T-cell (primary cell): ENCODE measurements at places on chromosomes 1 and 21. TPM values are rescaled to one million over a fixed set of nuclear protein-coding genes. Genes with fewer than 3 reads are reported as not detected.
A peak's percentile ranks its signal among the peaks of the same experiment; 100 is the strongest.

- H3K27ac ChIP-seq = peak overlapping the region; percentile 96
- no peaks in the 10 kb centered on the region for H3K36me3 ChIP-seq
- peak overlapping the region; percentile 49 for H3K4me3 ChIP-seq
- no peak for DNase-seq
Measured at GRCh38 chr1:24641646-24642151, 1.4 kb upstream of the SRRM1 start.

DNA sequence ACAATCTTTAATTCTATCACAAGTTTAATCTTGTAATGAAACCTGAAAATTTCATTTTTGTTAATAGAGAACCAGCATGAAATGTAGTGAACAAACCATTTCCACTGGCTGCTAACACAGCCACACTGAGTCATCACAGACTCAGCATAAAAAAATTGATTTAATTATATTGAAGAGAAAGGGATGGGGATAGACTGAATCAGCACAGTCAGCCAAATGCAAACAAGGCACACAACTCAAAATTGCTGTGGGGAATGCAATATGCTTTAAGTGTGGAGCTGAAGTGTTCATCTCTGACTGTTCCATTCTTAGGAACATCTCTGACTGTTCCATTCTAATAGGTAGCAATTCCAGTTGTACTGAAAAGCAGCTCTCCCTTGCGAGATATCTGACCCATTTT lies 299.8 kb downstream of the MRPL39 start:
- no peak overlapping the region for H3K4me3 ChIP-seq
- H3K27ac ChIP-seq = no peak overlapping the region
- H3K36me3 ChIP-seq = no peaks in the 10 kb centered on the region
- H3K4me1 ChIP-seq = no peaks in the 10 kb centered on the region
- H3K27me3 ChIP-seq = peaks cover 7% of the 10 kb centered on the region

DNA sequence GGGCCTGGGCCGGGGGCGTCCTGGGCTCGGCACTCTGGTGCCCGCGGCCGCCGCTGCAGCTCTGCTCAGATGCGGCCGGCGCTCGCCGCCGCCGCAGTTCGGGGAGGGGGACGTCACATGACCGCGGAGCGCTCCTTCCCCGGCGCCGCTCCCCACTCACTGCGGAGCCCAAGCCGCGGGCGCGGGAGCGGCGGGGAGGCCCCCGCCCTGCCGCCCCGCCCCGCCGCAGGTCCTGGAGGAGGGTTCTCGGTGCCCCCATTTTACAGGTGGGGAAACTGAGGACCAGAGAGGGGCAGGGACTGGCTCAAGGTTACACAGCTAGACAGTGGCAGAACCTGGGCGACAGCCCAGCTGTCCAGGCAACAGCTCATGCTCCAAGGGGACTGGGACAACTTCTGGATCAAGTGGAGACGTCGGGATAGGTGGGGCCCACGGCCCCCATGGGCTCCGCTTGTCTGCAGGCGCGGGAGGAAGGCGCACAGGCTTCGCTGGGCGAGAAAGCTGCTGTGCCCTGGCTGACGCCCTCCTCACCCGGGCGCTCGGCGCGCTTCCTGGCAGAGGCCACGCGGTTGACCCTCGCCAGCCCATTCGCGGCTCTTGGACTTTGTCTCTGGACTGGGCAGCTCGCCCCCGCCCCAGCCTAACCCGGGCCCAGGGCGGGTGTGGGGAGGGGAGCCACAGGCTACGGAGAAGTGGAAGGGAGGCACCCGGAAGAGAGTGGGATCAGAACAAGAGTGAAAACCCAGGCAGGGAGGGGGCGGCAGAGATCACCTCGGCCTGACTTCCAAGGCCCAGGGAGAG lies at the start of gene RAP1GAP:
Gene RAP1GAP (minus strand): TSS at position 100 of the 801 bp plus-strand sequence. CDS start 49,325 bp downstream, outside the sequence.
- peak; percentile 39 for DNase-seq
- peaks cover 56% of the 10 kb centered on the region for H3K27me3 ChIP-seq
- peaks cover 24% of the 10 kb centered on the region for H3K4me1 ChIP-seq
- peak within 1 kb of the TSS; percentile 79 for H3K4me3 ChIP-seq
- H3K27ac ChIP-seq = no peak within 1 kb of the TSS

DNA sequence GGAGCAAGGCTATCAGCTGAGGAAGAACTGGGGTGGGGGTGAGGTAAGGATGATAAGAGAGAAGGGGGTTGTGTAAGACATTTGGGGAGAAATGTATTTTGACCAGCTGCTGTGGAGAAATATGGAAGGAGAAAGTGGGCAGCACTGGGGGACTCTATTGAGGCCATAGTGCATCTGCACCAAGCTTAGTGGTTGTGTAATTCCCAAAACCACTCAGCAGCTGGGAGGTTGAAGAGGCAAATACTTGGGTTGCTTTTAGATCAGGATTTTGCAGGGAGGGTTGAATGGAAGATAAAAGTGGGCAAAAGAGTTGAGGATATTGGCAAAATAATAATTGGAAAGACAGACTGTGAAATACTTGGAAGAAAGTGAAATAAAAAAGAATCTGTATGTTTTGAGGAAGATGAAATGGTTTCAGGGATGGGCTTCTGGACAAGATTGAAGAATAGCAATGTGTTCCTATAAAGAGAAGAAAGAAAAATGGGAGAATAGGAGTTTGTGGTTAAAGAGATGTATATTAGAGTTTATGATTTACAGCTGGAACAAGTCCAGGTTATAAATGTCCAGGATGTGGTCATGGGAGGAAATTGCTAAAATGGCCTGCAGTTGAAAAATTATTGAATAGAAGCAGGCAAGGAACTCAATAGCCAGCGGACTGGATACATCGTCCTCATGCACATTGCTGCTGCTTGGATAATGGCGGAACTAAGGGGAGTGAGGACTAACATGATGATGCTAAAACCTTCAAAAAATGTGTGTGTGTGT lies 162.7 kb downstream of the DNM3 start:
- H3K4me1 ChIP-seq = no peaks in the 10 kb centered on the region
- no peak overlapping the region for H3K27ac ChIP-seq
- no peaks in the 10 kb centered on the region for H3K36me3 ChIP-seq
- H3K4me3 ChIP-seq = no peak overlapping the region
- H3K27me3 ChIP-seq = no peaks in the 10 kb centered on the region

DNA sequence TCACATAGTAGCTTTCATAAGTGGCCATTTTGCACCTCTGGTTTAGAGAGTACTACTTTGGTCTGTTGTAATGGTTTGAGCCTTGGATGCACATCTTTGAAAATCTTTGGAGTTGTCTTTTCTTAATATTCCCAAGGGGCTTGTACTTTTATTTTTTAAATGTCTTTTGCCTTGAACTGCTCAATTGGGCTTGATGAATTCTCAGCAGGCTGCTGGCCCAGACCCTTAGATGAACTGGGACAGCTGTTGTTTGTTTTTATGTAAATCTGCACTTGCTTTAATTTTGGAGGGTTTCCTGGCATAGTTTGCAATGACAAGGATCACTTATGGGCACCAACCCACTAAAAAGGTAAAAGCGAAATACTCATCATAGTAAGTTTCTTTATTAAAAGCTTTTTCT lies 24.9 kb downstream of the NGF start:
- no peak for DNase-seq
- H3K27ac ChIP-seq = no peak overlapping the region
- H3K4me3 ChIP-seq = no peak overlapping the region
- no peaks in the 10 kb centered on the region for H3K4me1 ChIP-seq
- H3K27me3 ChIP-seq = peaks cover 5% of the 10 kb centered on the region

DNA sequence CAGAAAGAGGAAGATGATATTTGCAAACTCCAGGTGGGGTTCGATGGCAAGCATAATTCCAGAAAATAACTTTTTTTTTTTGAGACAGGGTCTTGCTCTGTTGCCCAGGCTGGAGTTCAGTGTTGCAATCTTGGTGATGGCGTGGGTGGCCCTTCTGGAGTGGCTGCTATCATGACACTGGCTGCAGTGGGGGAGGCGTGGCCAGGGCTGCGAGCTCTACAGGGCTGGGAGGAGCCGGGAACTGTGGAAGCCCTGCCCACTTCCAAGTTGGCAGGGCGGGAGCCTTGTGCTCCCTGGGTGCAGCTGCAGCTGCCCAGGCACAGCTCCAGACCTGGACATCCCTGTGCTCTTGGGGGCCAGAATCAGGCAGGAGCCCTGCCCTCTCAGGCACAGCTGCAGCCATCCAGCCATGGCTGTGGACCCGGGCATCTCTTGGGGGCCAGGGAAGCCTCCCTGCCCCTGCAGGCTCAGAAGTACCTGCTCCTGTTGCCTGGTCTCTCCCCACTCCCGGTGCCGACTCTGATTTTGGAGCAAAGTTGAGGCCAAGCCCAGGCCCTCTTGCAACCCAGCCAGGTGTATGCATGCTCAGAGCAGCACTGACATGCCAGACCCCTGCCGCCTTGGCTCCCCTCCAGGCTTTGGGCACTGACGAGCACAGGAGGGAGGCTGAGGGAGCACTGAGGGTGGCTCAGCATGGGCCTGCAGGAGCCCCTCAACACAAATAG lies 7.2 kb upstream of the BCL10 start:
- H3K4me3 ChIP-seq = no peak overlapping the region
- H3K27ac ChIP-seq = no peak overlapping the region
- H3K4me1 ChIP-seq = no peaks in the 10 kb centered on the region

DNA sequence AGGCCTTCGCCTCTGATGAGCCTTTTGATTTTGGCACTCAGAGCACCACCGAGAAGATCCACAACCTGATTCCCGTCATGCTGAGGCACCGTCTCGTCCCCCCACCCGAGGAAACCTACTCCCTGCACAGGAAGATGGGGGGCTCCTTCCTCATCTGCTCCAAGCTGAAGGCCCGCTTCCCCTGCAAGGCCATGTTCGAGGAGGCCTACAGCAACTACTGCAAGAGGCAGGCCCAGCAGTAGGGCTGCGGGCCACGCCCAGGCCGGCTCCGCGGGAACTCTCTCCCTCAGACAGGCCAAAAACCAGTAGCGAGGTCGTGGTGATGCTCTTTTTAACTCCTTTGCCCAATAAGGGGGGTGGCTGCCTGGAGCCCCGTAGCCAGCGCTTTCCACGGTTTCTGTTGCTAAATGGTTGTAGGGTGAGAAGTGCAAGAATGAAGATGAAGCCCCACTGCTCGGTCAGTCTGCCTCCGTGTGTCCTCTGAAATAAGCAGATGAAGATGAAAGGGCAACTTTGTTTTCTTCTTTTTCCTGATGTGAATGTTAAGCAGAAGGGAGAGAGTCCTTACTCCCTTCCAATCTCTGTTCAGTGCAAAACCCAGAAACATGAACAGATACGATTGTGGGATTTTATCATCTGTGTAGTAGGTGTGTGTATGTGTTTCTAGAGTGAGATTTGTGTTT lies 46.5 kb downstream of the COQ8A start:
- no peak overlapping the region for H3K27ac ChIP-seq
- no peak for DNase-seq

DNA sequence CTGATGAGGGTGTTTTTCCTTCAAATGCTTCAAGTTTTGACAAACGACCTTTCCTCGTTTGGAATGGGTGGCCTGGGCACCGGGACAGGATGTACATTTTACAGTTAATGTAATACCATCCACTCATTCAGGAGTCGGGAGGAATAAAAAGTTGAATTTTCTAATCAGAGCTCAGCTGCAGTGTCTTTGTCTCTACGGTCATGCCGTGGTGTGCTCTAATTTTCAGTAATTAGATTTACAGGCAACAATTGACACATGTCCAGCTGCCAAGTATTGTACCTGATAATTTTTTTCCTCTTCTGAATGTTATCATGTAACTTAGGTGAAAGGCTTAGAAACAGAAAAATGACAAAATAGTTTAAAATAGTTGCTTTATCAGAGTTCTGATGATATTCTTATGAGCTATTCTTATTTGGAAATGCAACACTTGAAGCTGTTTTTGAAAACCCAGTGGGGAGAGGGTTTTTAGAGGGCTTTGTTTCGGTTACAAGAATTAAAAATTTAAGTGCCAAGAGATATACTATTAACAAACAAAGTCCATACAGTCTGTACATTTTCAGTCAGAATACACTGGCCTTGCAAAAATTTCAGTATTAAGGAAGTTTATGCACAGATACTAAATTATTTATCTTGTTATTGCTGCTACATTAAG lies 1.0 kb downstream of the CDKN2C start:
- peak overlapping the region; percentile 98 for H3K4me3 ChIP-seq
- H3K27ac ChIP-seq = peak overlapping the region; percentile 75
- H3K36me3 ChIP-seq = no peaks in the 10 kb centered on the region

DNA sequence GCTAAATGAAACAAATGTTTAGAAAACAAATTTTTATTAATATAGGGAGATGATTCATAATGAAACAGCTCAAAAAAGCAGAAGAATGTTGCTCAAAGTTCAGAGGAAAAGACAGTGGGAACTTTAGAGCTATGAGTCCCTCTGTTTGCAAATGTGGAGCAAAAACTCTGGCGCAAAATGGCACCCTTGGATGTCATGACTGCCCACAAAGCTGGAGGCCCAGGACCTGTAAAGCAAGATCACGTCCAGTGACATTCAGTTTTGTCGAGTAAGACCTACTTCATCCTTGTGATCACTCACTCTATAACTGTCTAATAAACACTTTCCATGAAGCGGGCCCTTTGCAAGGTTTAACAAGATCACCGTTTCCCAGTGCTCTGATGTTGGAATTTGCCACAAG lies 9.1 kb upstream of the EXO1 start:
- H3K4me1 ChIP-seq = no peaks in the 10 kb centered on the region
- H3K27ac ChIP-seq = no peak overlapping the region
- H3K4me3 ChIP-seq = no peak overlapping the region
- DNase-seq = no peak

- H3K36me3 ChIP-seq = peaks cover 8% of the 10 kb centered on the region
- no peaks in the 10 kb centered on the region for H3K27me3 ChIP-seq
- peak; percentile 34 for DNase-seq
- H3K4me1 ChIP-seq = peaks cover 17% of the 10 kb centered on the region
- H3K27ac ChIP-seq = peak overlapping the region; percentile 21
- no peak overlapping the region for H3K4me3 ChIP-seq
Measured at GRCh38 chr1:25474439-25475047, 43.8 kb downstream of the MACO1 start.

DNA sequence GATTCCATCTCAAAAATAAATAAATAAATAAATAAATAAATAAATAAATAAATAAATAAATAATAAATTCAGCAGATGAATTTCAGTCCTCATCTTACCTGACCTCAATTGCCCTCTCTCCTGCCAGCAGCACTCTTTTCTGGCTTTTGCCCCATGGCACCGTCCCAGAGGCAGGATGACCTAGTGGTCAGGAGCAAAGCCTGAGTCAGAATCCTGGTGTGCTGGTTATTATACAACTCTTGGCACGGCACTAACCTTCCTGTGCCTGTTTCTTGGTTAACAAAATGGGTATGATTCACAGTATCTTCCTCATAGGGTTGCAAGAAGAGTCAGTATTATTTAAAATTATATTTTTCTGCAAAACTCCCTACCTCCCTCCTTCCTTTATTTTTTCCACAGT lies 43.0 kb downstream of the NKAIN1 start:
- no peak for DNase-seq
- H3K4me1 ChIP-seq = no peaks in the 10 kb centered on the region
- H3K27me3 ChIP-seq = peaks cover 12% of the 10 kb centered on the region
- H3K4me3 ChIP-seq = no peak overlapping the region
- H3K36me3 ChIP-seq = no peaks in the 10 kb centered on the region
- no peak overlapping the region for H3K27ac ChIP-seq

TNFRSF4 gene
- 15.9 TPM for total RNA-seq

CELA3A gene
- total RNA-seq = not detected

SLFNL1 gene
- total RNA-seq = 0.47 TPM

ETNK2 gene
- total RNA-seq = 8.8 TPM

FALEC gene
- total RNA-seq = 0.85 TPM

SLC37A1 gene
- 19.2 TPM for total RNA-seq

HES3 gene
- total RNA-seq = not detected
